ENCODE measurements at places on chromosomes 7 and 10. TPM values are rescaled to one million over a fixed set of nuclear protein-coding genes. Genes with fewer than 3 reads are reported as not detected.

Gene NUTM2E
- not detected for total RNA-seq

- no peaks in the 10 kb centered on the region for H3K4me1 ChIP-seq
- no peaks in the 10 kb centered on the region for H3K36me3 ChIP-seq
- no peak overlapping the region for H3K27ac ChIP-seq
- no peaks in the 10 kb centered on the region for H3K27me3 ChIP-seq
Observed at GRCh38 chr10:49700997-49701396, 21.5 kb downstream of the C10orf53 start.

DNA sequence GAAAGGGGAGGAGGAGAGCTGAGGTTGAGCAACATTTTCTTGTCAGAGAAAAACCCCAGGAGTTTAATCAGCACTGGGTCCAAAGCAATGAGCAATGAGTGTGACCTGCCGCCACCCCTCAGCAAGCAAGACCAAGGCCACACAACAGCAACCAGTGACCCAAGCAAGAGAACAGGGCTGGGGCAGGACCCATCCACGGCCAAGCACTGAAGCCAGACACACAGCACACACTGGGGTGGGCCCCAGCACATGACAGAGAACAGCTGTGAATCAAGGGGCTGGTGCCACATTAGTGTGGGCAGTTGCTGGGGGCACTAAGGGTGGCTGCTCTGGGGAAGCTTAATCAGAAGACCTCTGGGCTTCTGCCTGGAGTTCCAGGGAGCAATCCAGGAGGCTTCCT, 16.2 kb downstream of the TMEM72 start:
- no peak overlapping the region for H3K27ac ChIP-seq
- peaks cover 9% of the 10 kb centered on the region for H3K4me1 ChIP-seq
- DNase-seq, result peak; percentile 89
- no peaks in the 10 kb centered on the region for H3K27me3 ChIP-seq
- no peaks in the 10 kb centered on the region for H3K36me3 ChIP-seq
- H3K4me3 ChIP-seq, result no peak overlapping the region

GRCh38 chr10:102850025-102850518, 4.0 kb upstream of the BORCS7 start:
- H3K27me3 ChIP-seq, result no peaks in the 10 kb centered on the region
- H3K4me1 ChIP-seq, result peaks cover 8% of the 10 kb centered on the region
- no peak overlapping the region for H3K27ac ChIP-seq
- no peaks in the 10 kb centered on the region for H3K36me3 ChIP-seq
- no peak overlapping the region for H3K4me3 ChIP-seq
- no peak for DNase-seq
